ENCODE measurements at places on chromosomes 5 and 9. TPM values are rescaled to one million over a fixed set of nuclear protein-coding genes. Genes with fewer than 3 reads are reported as not detected.

DNA sequence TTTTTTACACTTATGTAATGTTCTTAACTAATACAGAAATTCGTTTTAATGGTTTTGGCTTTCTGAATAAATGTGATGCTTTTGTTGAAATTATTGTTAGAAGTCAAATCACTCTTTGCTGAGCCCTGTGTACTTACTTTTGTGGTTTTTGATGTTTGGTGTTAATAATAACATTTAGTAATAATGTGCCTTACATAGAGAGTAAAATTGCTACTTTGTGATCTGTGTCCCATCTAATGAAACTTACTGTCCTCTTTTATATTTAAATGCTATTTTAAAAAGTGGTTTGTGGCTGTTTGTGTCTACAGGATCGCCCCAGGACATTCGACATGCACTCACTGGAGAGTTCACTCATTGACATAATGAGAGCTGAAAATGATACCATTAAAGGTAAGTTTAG is 22.1 kb downstream of the CPEB4 start:
- no peak for DNase-seq

DNA sequence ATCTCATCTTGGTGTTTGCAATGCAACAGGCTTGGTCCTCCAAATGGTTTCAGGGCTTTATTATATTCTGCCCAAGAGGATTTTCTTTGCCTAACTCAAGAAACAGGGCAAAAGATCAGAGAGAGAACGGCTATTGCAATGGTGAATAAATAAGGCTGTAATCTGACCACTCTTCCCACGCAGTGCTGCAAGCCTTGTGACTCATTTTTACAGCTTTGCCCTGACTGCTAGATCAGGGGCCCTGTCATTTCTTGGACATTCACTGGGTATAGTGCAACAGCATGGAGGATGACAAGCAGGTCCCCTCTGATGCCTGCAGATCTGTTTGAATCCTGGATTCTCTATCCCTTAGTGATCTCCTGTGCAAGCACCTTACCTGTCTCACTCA is 459.1 kb downstream of the EBF1 start:
- peak; percentile 61 for DNase-seq

DNA sequence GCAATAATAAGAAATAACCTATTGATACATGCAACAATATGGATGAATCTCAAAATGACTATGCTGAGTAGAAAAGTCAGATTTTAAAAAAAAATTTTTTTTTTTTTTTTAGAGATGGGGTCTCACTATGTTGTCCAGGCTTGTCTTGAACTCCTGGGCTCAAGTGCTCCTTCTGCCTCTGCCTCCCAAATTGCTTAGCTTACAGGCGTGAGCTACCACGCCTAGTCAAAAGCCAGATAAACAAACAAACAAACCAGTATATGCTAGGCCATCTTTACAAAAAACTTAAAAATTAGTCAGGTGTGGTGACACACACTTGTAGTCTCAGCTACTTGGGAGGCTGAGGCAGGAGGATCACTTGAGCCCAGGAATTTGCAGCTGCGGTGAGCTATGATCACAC is 79.0 kb downstream of the MED27 start:
- no peak for DNase-seq

DNA sequence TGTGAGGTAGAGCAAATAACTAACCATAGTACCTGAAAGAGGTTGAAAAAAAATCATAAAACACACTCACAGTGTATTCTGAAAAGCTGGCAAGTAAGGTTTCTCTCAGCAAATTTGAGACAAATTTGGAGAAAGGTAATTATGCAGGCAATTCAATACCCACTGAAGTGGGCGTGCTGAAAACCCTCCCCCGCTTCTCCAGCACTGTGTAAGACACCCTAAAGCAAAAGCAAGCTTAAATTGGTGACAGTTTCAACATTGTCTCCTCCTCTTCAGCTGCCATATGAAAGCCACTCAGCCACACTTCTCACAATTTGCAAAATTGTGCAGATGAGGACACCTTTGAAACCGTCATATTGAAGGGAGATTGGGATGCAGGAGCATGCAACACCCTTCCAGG is 322.3 kb upstream of the CDH6 start:
- DNase-seq = no peak

GRCh38 chr5:148224117-148224742 is 14.1 kb upstream of the MARCOL start:
- no peak for DNase-seq

DNA sequence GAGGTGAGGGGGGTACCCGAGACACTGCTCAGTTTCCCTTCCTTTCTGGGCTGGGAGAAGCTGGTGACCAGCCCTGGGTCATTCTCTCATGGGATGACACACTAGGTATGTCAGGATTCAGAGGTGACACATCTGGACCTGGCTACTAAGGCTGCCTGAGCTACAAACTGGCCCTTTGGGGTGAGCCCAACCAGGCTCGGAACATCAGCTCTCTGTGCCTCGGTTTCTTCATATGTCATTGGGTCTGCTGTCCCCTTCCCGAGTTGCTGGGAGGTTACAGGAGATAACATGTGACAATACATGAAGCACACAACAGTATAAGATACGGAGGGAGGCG is 11.8 kb downstream of the CARD19 start:
- DNase-seq = no peak

DNA sequence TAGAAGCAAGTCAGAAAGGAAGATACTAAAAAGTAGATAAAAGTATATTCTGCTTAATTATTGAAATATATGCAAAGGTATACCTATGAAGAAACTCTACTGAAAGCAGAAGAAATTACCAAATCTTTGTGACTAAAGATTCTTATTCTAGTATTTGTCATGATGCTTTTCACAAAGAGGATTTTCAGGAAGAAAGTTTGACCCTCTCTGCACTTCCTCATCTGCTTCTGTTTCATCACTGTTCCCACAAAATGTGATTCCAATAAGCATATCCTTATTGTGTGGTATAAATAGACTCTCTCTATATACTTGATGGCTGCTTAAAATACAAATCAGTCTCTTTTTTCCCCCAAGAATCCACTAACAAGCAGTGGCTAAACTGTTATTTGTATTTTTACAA is 2139.6 kb upstream of the ACO1 start:
- no peak for DNase-seq

DNA sequence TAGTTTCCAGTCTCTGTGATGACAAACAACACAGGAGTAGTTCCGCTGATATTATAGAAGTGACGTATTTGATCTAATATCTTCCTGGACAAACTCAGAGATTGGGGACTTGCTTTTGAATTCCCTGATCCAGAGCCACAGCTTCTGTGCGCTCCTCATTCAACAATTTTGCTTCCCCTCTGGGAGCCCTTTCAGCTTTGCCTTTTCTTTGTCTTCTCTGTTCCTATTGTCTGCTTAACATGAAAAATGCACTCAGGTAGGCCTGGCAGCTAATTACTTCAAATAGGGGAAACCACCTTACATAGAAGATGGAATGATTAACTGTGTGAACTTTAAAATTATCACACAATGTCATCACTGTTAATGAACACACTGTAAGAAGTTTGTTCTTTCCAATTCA is 192.9 kb downstream of the EPB41L4A start:
- no peak for DNase-seq

Gene SLC36A3
- not detected for total RNA-seq

DNA sequence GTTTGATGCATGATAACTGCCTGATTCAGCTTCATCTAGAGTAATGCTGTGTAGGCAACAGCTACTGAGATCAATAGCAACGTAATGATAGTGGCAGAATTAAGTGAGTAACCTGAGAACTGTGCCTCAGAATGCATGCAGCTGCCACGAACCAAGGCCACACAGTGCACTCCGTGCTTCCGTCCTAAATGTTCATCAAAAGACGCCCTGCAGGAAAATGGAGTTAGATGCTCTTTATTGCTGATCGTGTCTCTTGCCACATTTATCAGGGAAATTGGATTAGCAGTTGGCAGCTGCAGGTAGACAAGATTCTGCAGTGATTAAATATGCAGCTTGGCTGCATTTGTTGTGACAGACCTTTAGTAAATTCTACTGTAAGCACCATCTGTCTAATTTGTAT is 107.7 kb upstream of the TLX3 start:
- DNase-seq = peak; percentile 17

- no peak for DNase-seq
Observed at GRCh38 chr5:35908228-35908627, 30.2 kb downstream of the CAPSL start.

GRCh38 chr5:107361945-107362344 is 308.8 kb downstream of the EFNA5 start:
- no peak for DNase-seq

Gene ANKRD34B
- not detected for total RNA-seq

- peak; percentile 34 for DNase-seq
Observed at GRCh38 chr5:124309241-124309980, 437.0 kb downstream of the ZNF608 start.

GRCh38 chr5:75685141-75685540 is 32.1 kb downstream of the POC5 start:
- no peak for DNase-seq

DNA sequence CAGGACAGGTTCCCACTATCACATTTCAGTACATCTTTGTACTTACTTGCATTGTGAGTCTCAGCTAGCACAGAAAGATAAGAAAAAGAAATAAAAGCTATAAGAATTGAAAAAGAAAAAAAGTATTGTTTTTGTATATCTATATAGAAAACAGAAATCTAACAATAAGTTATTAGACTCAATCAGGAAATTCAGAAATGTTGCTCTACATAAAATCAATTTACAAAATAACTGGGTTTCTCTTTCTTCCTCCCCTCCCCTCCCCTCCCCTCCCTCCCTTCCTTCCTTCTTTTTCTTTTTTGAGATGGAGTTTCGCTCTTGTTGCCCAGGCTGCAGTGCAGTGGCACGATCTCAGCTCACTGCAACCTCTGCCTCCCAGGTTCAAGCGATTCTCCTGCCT is 7.2 kb upstream of the CACNA1B start:
- DNase-seq = no peak

DNA sequence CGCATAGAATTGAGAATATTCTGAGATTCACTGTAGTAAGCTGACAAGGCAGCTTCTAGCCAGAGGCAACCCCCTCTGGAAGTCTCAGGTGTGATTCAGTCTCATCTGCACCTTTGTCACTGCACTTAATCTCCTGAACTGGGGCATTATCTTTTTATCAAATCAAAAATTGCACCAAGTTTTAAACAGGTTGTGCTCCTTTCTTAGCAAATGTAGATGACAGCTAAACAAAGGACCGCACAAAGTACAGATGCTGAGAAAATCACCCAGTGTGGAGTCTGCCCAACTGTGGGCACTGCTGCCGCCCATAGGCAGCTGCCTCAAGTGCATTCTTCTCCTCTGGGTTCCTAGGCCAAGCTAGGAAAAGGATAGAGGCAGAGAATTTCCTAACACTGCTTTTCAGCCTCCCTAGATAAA is 51.1 kb downstream of the STARD4 start:
- peak; percentile 66 for DNase-seq

GRCh38 chr5:139419226-139420192 is 15.6 kb upstream of the SPATA24 start:
- DNase-seq = no peak

GRCh38 chr5:179375236-179375685 is 30.0 kb upstream of the ADAMTS2 start:
- no peak for DNase-seq

- DNase-seq = no peak
Observed at GRCh38 chr9:121945849-121946248, 147.3 kb downstream of the TTLL11 start.

Gene CENPK
- 10.8 TPM for total RNA-seq

GRCh38 chr9:111038331-111039230 is at the start of gene LPAR1:
TSS of gene LPAR1 (minus strand) at chr9:111038470. CDS start at chr9:110972117, 66,353 bp downstream.
- peak; percentile 72 for DNase-seq

Gene IFNA13
- total RNA-seq = not detected

Gene KLF4
- total RNA-seq = 0.56 TPM

GRCh38 chr5:65961633-65962032 is 35.3 kb downstream of the ERBIN start:
- no peak for DNase-seq

Gene IFNA2
- total RNA-seq = not detected

Gene SHC3
- 0.53 TPM for total RNA-seq

Gene OTP
- total RNA-seq = not detected

GRCh38 chr9:38118862-38119438 is 49.9 kb upstream of the SHB start:
- DNase-seq = no peak

GRCh38 chr5:73540192-73540591 is 25.2 kb downstream of the ANKRA2 start:
- DNase-seq = no peak
